ENCODE measurements at places on chromosomes 6 and 20.

- no peak for DNase-seq
Measured at GRCh38 chr20:18815194-18815942, 1.8 kb downstream of the SCP2D1 start.

DNA sequence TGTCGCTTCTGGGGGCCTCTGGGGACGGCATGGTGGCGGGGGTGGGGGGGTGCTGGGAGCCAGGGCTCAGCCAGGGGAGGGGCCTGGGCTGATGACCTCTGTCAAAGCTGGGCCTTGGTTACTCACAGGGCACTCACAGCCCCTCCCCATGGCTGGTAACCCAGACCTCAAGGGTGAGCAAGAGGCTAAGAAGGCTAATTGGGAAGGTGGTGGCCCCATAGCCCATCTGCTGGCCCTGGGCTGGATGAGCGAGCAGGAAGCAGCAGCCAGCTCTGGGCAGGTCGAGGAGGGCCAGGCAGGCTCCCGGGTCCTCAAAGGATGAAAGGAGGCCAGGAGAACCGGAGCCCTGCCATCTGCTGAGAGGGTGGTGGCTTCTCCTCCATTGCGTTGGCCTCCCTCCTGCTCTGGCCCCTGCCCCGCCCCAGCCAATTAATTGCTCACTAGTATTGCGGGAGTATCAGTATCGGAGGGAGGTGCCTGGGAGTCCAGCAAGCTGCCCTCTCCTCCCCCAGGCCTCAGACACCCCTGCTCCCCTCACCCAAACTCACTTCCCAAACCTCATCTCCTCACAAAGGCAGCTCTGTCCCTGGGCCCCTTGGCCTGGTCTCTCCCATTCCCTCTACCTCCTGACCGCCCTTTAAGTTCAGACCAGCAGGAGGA lies 1.0 kb upstream of the CDSN start:
- DNase-seq, result no peak

DNA sequence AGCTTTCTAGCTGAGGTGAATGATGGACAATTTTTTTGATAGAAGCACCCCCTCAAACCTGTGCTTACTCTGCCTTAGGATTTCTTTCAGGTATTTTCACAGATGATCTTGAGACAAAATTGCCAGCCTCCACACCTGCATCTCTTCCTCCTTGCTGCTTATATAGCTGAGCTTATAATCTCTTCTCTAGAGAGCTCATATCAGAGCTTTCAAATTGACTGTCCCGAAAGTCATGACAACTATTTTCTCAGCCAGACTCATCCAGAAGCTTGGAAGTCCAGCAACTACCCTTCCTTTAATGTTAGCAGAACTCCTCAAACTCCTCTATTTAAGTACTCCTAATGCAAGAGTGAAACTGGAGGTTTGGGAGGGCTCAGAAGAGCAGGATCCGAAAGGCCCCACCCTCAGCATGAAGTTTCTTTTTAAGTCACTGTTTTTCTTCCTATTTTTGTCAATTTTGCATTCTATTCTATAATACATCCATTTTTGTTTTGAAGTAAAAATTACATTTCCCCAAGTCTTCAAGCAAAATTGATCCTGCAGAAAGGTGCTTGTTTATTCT lies 12.7 kb downstream of the CGA start:
- DNase-seq, result no peak

- no peak for DNase-seq
Measured at GRCh38 chr6:6246544-6246943, 73.9 kb downstream of the F13A1 start.

DNA sequence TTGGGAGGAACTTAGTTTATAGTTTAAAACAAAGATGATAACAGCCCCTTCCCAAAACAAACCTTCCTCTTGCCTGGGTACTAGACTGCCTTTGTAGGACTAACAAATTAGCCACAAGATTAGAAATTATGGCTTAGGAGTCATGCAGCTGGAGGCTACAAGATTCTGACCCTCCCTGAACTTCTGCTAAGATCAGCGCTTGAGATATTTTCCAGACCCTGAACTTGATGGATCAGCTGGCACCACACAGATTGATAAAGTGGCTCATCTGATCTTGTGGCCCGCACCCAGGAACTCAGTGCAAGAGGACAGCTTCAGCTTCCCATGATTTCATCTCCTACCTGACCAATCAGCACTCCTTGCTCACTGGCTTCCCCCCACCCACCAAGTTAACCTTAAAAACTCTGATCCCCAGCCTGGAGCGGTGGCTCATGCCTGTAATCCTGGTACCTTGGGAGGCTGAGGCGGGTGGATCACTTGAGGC lies 5.9 kb upstream of the SERINC3 start:
- no peak for DNase-seq

Measured in stimulated activated naive CD4-positive, alpha-beta T cell treated with Interleukin-2 at 50 U/mL for 16 hours (primary cell).